ENCODE measurements at places on chromosomes 12 and 14. TPM values are rescaled to one million over a fixed set of nuclear protein-coding genes. Genes with fewer than 3 reads are reported as not detected.

The POC1B gene
- polyA plus RNA-seq, result 28.0 TPM

The VRTN gene
- polyA plus RNA-seq, result not detected

The KRT79 gene
- not detected for polyA plus RNA-seq

The GLIPR1L1 gene
- polyA plus RNA-seq, result not detected

GRCh38 chr12:131264635-131265034, 310.9 kb downstream of the ADGRD1 start:
- H3K27me3 ChIP-seq, result no peaks in the 10 kb centered on the region
- DNase-seq, result no peak
- H3K36me3 ChIP-seq, result no peaks in the 10 kb centered on the region

DNA sequence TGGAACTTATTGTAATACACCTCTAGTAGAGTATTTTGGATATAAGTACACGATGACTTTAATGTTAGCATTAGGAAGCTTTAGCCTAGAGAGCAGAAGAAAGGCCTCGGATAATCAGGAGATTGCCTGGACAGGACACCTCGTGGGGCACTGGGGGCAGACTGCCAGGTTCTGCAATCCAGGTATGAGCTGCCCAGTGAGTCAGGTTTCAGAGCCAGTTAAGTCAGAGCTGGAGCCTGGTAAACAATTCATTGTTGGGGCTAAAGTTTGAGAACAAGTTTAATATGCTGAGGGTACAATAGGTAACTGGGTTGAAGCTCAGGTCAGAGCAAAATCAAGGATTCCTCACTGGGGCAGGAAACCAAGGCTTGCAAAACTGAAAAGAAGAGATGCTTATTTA, 107.4 kb downstream of the RERGL start:
- H3K27ac ChIP-seq, result no peak overlapping the region
- no peaks in the 10 kb centered on the region for H3K36me3 ChIP-seq
- DNase-seq, result no peak

GRCh38 chr12:75289753-75290152, 40.4 kb downstream of the CAPS2 start:
- no peaks in the 10 kb centered on the region for H3K36me3 ChIP-seq
- no peaks in the 10 kb centered on the region for H3K4me1 ChIP-seq
- no peak for DNase-seq
- H3K4me3 ChIP-seq, result no peak overlapping the region
- H3K27me3 ChIP-seq, result no peaks in the 10 kb centered on the region
- no peak overlapping the region for H3K27ac ChIP-seq

- H3K27me3 ChIP-seq, result no peaks in the 10 kb centered on the region
- DNase-seq, result no peak
- H3K4me1 ChIP-seq, result no peaks in the 10 kb centered on the region
- H3K4me3 ChIP-seq, result no peak overlapping the region
Observed at GRCh38 chr14:25095736-25096437, 45.9 kb upstream of the STXBP6 start.

DNA sequence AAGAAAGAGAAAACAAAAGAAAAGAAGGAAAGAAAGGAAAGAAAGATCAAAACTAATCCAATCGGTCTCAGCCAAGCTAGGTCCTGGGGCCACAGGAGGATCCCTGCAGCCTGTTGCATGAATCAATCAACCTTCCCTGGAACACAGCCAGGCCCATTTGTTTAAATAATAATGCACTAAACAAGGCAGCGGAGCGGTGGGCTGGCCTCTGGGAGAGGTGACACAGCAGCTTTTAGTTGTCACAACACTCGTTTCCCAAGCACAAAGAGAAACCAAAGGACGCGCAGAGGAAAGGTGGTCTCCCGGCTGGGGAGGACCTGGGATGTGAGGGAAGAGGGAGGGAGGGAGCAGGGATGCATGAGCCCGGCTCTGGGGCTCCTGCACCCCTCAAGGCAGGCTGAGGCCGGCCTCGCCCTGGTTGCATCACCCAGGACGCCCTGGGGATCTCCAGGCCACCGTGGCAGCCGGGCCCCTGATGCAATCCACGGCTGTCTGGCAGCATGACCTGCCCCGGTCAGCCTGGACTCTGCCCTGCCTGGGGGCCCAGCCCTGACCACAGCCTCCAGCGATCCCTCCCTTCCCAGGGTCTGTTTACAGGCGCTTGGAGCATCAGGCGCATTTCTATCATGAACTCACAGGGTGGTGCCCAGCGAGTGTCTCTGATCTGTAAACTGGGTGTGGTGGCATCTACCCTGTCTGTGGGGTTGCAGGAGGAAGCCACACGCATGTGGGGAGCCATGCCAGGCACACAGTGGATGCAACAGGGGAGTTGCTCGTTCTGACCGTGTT, 32.5 kb downstream of the MMP17 start:
- no peaks in the 10 kb centered on the region for H3K36me3 ChIP-seq
- no peak overlapping the region for H3K4me3 ChIP-seq
- H3K27me3 ChIP-seq, result no peaks in the 10 kb centered on the region
- no peak overlapping the region for H3K27ac ChIP-seq

DNA sequence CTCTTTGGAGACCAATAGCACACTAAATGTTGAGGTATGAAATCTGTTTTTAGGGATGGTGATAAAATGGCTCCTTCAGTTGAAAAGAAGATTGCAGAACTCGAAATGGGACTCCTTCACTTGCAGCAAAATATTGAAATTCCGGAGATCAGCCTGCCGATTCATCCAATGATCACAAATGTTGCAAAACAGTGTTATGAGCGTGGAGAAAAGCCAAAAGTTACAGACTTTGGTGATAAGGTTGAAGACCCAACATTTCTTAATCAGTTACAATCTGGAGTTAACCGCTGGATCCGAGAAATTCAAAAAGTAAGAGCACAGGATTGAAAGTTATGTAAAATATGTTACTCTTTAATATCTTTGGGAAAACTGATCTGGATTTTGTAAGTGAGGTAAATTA, 15.3 kb downstream of the DYNC1H1 start:
- no peaks in the 10 kb centered on the region for H3K27me3 ChIP-seq
- no peak for DNase-seq
- H3K27ac ChIP-seq, result no peak overlapping the region

DNA sequence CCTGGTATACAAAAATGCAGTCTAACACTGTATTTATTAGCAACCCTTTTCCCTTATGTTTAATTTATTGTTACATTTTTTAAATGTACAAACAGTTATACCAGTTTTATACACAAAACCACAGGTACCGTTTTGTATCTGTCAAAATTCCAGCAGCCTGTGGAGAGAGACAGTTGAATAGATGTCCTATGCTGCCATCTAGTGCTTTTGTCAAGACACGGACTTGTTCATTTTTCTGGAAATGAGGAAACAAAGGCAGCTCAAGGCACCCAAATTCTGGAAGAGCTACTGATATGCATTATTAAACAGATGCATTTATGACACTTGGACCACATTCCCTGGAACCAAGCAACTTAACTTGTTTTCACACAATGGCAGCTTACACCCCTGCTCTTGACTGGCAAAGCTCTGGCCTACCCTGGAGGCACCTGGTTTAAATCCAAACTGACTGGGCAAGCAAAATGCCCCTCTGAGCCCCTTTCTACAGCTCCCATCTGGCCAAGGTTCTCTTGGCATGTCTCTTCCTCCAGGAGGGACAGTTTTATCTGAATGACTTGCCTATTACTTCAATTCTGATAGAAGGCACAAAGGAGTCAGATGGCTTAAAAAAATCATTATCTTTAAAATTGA, 286.9 kb upstream of the PRKD1 start:
- no peak for DNase-seq
- H3K4me1 ChIP-seq, result no peaks in the 10 kb centered on the region
- no peaks in the 10 kb centered on the region for H3K27me3 ChIP-seq
- H3K4me3 ChIP-seq, result no peak overlapping the region
- H3K27ac ChIP-seq, result no peak overlapping the region
- no peaks in the 10 kb centered on the region for H3K36me3 ChIP-seq

- no peaks in the 10 kb centered on the region for H3K36me3 ChIP-seq
- H3K4me3 ChIP-seq, result no peak overlapping the region
- no peak overlapping the region for H3K27ac ChIP-seq
- H3K27me3 ChIP-seq, result no peaks in the 10 kb centered on the region
Observed at GRCh38 chr12:19533567-19533966, 94.3 kb downstream of the AEBP2 start.

DNA sequence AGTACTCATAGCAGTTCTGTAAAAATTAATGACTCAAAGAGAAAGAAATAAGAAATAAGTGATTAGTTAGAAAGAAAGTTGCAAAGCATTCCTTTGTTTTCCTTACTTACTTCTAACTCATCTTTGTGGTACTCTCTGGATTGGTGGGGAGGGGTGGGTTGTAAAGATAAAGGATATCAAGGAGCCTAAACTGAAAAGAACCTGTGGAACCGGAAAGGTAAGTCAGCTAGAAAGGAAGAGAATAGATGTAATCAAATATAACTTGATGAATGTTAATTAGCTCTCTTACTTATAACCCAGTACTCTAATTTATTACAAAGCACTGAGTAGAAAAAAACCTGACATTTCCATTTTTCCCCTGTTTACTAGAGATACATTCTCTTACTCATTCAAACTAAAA, 37.5 kb upstream of the KRR1 start:
- H3K4me1 ChIP-seq, result no peaks in the 10 kb centered on the region
- H3K4me3 ChIP-seq, result no peak overlapping the region
- H3K36me3 ChIP-seq, result no peaks in the 10 kb centered on the region
- no peak overlapping the region for H3K27ac ChIP-seq
- no peaks in the 10 kb centered on the region for H3K27me3 ChIP-seq
- DNase-seq, result no peak

DNA sequence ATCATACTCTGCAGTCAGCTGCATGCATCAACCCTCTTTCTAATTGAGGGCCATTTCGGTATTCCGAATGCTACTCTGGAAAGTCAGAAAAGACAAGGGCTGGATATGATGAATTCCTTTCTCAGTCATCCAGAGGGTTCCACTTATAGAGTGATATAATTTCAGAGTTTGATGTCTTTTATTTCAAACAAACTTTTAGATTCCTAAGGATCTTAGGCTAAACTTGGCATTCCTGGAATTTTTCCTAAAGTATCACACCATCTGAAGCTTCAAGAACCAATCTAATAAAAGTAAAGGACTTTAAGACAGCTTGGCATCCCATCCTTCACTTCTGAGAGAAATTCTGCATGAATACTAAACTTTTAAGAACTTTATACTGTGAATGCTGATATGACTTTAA, 69.3 kb upstream of the KCNJ8 start:
- no peak overlapping the region for H3K4me3 ChIP-seq
- H3K27me3 ChIP-seq, result no peaks in the 10 kb centered on the region
- H3K27ac ChIP-seq, result no peak overlapping the region
- DNase-seq, result no peak
- H3K36me3 ChIP-seq, result no peaks in the 10 kb centered on the region
- H3K4me1 ChIP-seq, result no peaks in the 10 kb centered on the region
